ENCODE measurements at places on chromosomes 2 and 18.

DNA sequence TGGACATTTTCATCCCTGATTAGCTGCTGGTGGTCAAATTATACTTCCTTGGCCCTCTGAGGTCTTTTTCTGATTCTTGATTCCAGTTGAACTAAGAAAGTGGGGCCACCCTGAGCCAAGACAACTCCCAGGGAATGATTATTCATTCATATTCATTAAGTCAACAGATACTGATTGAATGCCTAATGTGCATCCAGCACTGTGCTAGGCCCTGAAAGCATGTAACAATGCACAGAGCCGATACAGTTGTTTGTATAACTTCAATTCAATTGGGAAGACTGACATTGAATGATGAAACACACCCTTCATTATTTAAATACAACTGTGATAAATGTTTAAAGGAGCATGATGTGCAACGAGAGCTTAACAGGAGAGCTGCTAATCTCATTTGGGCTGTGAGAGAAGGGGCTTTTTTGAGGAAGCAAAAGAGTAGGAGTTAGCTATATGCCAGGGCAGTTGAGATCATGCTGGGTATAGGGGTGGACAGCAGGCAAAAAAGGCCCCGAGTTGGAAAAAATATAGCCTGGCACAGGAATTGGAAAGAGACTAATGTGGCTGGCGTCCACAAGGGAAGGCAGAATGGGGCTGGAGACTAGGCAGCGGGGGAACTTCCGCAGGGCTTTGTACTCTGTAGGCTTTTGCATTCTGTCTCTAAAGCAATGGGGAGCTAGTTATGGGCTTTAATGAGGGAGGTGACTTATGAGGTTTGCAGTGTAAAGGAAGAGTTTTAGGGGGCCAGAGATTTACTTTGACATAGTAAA, 57.2 kb upstream of the ACVR1 start:
- DNase-seq: no peak

DNA sequence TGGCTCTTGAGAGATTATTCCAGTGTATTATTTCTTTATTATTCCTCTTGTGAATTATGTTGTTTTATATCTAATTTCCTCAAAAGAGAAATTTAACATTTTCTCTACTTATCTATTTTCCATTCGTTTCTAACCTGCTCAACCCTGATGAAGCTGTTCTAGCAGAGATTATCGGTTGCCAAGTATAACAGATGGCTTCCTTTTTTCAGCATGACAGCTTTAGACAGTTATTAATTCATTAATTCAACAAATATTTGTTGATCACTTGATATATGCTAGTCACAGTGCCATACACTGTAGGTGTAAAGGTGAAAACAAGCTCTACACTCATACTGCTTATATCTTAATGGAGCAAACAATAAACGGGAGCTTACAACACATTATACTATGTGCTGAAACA, 137.9 kb upstream of the UBE2E3 start:
- DNase-seq: no peak

DNA sequence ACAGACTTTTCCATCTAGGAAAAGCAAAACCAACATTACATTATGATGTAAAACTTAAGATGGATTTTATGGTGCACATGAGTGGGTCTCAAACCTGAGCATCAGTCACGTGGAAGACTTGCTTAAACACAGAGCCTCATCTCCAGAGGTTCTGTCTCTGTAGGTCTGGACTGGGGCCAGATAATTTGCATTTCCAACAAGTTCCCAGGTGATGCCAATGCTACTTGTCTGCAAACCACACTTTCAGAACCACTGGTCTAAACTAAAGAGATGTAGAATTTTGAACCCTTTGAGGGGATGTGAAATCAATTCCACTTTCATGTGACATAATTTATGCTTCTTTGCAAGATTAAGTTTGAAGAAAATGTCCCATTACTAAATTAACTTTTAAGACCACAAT, 522.8 kb downstream of the MBD2 start:
- no peak for DNase-seq

DNA sequence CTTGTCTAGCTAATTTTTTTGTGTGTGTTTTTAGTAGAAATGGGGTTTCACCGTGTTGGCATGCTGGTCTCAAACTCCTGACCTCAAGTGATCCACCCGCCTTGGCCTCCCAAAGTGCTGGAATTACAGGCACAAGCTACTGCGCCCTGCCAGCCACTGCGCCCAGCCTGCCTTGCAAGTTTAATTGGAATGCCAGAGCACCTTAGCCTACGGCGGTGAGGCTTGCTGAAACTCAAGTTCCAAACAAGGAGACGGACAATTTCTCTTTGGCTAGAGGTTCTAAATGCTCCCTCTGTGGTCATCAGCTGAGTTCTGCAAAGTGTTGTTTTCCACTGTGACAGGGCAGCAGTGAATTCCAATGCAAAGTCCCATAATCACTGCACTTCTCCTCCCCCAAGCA, 583.4 kb downstream of the KCNJ3 start:
- no peak for DNase-seq

DNA sequence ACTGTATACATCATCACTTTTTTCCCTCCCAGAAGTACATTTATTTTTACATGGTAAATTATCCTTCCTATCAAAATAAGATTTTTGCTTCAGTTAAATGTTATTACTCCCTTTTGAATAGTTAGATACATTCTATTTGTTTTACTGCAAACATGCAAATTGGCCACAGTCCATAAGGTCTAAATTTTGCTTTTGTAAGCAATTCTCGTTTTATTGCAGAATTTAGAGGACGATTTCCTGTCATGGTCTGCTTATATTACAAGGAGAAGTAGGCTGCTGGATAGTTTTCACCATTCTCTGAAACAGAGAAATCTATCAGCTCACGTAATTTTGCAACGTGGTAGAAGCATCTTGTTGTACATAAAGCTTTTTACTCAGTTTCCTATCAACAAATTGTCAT, 1632.5 kb downstream of the LRP1B start:
- no peak for DNase-seq

GRCh38 chr2:46937471-46937901, 21.9 kb upstream of the MCFD2 start:
- no peak for DNase-seq

DNA sequence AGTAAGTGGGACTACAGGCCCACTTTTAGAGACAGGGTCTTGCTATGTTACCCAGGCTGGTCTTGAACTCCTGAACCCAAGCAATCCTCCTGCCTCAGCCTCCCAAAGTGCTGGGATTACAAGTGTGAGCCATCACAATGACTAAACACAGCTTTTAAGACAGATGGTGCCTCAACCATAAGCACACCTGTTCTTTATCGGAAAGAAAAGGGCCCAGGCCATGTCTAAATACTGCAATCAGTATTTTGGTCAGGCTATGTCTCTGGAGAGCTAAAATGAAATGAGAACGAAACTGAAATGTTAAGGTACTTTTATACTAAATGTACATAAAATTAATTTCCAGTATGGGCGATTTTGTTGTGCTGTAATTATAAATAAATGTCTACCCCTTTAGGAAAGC, 69.5 kb upstream of the SPTBN1 start:
- DNase-seq: no peak

DNA sequence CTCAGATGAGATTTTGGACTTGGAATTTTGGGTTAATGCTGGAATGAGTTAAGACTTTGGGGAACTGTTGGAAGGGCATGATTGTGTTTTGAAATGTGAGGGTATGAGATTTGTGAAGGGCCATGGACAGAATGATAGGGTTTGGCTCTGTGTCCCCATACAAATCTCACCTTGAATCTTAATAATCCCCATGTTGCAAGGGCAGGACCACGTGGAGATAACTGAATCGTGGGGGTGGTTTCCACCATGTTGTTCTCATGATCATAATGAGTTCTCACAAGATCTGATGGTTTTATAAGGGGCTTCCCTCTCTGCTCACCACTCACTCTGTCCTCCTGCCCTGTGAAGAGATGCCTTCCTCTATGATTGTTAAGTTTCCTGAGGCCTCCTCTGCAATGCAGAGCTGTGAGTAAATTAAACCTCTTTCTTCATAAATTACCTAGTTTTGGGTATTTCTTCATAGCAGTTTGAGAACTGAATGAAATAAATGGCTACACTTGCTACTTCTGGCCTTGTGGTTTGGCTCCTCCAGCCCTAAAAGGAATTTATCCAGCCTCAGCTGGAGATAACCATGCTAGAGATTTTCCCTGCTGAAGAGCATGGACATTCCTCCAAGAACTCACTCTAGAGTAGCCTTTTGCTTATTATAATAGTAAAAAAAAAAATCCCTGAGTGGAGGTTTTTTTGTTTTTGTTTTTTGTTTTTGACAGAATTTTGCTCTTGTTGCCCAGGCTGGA, 144.3 kb upstream of the TFPI start:
- DNase-seq: no peak

- DNase-seq: no peak
These were observed 22.9 kb downstream of the ZNF532 start for GRCh38 chr18:58887613-58887963.

- DNase-seq: no peak
These were observed 19.7 kb downstream of the VIL1 start for GRCh38 chr2:218438596-218438995.

GRCh38 chr2:222398446-222398885, 25.9 kb upstream of the SGPP2 start:
- no peak for DNase-seq

DNA sequence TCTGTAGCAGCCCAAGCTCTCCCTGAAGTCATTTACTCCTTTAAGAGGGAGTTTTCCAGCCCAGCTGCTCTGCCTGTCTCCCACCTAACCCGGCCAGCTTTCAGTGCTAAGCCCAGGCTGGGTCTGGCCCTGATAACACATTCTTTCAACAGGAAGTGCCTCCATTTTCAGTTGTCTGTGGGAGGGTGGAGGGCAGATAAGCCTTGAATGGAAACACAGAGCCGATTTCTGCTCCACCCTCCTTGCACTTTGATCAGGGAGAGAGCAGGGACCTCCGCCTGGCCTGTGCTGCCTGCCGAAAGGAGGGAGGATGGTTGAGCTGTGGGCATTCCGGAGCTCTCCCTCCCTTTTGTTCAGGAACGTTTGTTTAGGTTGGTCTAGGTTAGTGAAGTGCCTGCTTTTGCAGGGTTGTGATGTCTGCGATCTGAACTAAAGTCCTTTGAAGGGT, 24.8 kb downstream of the GATA6 start:
- DNase-seq: no peak

- no peak for DNase-seq
These were observed 33.9 kb downstream of the ACKR3 start for GRCh38 chr2:236603361-236604015.

DNA sequence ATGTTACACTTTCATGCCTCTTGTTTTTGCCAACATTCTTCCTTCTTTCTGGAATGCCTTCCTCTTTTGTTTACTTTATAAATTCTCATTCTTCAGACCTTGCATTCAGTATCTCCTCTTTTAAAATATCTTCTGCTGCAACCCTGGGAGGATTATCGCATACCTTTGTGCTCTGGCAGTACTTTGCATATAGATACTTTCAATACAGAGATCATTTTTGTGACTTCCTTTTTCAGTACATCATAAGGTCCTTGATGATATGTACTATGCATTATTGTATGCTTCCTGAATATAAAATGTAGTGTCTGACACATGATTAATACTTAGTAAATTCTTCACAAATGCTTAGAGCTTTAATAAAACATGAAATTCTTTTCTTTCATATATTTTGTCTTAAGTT, 538.7 kb downstream of the TRIB2 start:
- no peak for DNase-seq

GRCh38 chr2:573025-573424, 104.2 kb downstream of the TMEM18 start:
- no peak for DNase-seq

DNA sequence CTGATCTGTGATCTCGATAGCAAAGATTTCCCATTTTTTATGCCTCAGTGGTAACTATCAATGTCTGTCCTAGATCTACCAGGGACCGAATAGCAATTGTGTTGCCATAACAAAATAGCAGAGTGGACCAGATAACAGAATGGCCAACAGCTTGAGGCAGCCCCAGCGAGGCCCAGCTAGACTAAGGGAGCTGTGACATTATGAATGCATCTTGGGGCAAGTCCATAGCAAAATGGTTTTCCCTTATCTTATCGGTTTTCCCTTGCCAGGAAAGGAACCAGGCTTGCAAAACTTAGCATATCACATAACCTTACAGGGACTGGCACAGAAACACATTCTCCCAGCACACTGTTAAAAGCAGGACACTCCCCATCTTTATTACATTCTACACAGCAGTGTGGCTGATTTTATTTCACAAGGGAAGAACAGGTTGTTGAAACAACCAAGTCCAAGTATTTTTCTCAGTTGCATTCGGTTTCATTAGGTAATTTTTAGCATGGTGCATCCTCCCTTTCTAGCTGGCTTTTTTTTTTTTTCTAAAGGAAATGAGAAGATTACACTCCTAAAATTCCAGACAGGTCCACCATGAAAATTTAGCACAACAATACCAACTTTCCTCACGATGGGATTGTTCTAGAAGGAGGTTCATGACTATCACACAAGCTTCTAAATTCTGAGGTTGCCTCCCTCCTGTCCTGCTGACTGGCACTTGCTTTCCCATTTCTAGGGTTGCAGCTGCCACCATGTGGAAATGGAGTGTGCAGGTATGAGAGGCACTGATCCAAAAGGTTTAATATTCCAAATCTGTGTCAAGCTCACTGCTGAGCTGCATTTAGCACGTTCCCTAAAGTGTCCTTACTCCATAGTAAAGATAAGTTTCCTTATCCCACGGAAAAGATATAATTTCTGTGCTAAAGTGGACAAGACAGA, 97.0 kb upstream of the SLC35G4 start:
- DNase-seq: no peak

DNA sequence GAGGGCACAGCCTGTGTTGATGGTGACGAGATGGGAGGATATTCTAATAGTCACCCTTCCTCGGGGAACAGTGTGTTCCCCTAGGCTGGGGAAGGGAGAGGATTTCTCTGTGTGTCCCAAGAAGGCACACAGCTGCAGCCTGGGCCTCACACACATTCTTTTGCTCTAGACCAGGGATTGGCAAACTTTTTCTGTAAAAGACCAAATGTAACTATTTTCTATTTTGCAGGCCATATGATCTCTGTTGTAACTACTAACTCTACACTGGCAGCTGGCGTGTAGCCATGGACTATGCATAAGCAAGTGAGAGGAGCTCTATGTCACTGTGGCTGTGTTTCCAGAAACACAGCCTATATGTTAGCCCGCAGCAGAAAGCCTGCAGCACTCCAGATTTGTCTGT, 65.8 kb downstream of the ARHGAP28 start:
- no peak for DNase-seq

DNA sequence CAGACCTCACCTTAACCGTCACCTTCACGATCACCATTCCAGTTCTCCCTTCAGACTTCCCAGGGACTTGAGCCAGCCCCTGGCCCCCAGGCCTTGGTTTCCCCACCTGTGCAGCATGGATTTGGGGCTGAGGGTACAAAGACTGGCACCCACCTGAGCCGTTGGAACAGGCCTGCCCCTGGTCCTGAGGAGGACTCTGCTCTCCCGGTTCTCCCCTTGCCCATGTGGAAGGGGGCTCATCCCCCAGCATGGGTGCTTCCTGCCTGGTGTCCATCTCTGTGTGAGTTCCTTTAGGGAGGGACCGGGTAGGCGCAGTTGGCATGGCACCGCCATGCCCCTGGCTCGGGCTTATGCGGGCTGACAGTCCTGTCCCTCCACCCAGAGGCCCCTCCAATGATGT, 10.9 kb upstream of the GPR35 start:
- DNase-seq: no peak

GRCh38 chr2:121255358-121255757, 29.6 kb downstream of the TFCP2L1 start:
- peak; percentile 62 for DNase-seq

- DNase-seq: no peak
These were observed 925 bp downstream of the SESTD1 start for GRCh38 chr2:179263446-179264367.

GRCh38 chr2:185335879-185336278, 402.7 kb upstream of the FSIP2 start:
- no peak for DNase-seq
